NK-92 treated with Interleukin-12 subunit alpha and Interleukin-12 subunit beta, amount 100 ng/mL, for 24 hours (cell line): ENCODE measurements at places on chromosomes 16 and 17.

DNA sequence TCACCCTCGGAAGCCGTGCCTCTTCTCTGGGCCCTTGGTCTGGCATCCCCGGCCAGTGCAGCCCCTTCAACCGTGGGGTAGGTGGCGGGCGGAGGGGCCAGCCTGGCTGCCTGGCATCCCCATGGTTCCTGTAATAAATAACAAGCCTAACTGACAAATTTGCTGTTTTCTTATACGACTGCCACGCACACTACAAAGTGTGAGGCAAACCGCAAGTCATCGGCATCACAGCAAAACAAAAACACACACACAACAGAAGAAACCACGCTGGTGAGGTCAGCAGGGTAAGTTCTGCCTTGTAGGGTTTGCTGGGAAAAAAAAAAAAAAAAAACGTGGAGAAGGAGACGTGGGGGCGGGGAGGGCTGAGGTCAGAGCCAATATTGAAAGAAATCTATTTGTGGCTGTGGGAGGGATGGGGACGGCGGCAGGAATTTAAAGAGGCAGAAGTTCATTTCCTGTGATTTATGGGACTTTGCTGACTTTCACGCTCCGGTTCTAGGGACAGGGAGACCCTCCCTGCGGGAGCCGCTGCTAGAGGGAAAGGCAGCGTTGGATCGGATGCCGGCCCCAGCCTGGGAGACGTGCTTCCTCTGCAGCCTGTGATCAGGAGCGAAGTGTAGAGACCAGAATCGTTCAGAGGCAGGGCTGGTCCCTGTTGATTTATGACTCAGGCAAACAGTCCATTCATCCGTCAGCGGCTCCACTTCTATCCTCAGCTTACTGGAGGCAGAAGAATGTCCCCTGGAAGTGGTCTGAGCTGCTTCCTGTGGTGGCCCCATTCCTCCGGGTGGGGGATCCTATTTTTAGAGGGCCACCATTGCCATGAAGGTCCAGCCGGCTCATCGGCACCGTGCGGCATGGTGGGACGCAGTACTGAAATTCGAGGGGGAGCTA is 162.8 kb downstream of the FOXL1 start:
- no peak for DNase-seq

DNA sequence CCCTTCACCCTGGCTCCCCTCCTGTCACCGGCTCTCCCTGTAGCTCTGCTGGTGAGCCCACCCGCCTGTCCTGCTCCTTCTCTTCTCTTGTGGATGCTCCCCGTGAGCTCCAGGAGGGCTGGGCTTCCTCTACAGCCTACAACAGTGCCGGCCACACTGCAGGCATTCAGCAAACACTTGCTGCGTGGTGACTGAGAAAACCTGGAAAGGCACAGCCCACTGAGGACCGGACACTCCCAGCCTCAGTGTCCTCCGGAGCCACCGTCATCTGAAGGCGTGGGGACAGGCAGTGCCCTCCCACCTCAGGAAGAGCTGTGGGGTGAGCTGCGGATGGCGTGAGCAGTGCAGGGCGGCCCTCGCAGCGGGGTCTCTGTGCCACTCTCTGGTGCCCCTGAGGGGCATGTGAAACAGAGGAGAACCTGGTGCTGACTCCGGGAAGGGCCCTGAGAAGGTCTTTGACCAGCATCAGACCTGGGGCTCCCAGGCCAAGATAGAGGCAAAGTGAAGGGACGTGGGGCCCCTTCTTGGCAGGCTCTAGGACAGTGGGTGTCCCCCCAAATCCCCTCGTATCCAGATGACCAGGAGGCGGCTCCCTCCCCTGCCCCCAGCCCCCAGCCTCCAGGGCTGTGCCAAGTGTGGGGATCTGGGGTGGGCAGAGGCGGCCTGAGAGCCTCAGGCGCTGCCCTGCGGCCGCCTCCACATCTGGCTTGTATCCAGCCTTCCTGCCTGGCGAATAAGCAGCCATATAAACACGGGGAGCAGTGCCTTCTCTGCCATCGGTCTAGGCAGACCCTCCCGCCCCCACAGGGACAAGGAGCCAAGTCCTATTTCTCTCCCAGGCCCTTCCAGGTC is 44.0 kb upstream of the PABPN1L start:
- DNase-seq: no peak

DNA sequence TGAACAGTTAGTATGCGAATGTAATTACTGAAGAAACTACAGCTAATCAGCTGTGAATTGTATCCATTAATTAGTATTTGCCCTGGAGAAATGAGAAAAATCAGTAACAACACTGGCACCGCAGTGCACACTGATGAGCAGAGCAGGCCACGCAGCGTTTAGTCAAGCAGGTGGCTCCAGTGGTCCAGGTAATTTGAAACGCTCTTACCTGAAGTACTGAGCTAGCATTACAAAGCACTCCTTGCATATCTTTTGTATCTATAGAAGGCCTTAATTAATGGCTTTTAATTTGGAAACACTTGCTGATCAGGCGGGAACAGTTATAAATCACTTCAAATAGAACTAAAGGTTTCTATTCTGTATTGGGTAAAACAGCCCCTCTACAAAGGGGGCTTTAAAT is 76.4 kb downstream of the TOX3 start:
- DNase-seq: no peak

GRCh38 chr17:2563061-2563460 is 30.4 kb upstream of the PAFAH1B1 start:
- no peak for DNase-seq

- no peak for DNase-seq
Measured at GRCh38 chr17:73029991-73030390, 62.5 kb downstream of the SLC39A11 start.

DNA sequence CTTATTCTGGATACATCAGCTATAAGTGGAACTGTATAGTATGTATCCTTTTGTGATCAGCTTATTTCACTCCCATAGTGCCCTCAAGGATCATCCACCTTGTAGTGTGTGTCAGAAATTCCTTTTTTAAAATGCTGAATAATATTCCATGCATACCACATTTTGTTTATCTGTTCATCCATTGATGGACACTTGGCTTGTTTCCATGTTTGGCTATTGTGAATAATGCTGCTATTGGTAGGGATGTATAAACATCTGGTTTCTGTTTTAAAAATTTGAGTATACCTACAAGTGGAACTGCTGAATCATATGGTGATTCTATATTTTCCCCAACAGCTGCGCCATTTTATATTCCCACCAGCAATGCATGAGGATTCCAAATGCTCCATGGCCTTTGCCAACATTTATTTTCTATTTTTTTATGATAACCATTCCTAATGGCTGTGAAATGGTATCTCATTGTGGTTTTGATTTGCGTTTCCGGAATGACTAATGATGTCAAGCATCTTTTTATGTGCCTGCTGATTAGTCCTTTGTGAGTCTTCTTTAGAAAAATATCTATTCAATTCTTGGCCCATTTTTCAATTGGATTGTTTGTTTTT is 11.6 kb downstream of the RCVRN start:
- DNase-seq: no peak

DNA sequence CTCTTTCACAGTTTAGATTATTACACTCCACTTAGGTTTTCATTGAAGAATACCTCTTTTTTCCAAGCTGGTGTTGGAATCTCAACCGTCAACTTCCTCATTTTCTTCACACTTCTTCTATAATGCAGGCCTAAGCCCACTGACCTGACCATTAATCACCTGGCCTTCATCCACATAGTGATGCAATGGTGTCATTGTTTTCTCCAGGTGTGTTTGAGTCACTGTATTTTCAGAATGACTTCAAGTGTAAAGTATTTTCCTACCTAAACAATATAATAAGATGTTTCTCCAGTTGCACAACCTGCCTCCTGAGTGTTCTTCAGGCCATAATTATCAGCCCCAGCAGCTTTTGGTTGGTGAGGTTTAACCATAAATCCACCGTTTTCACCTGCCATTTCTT is 1675.1 kb downstream of the TP53TG3F start:
- no peak for DNase-seq

- DNase-seq: no peak
Measured at GRCh38 chr16:67451704-67452435, 20.9 kb downstream of the HSD11B2 start.

GRCh38 chr16:80202831-80203413 is 337.9 kb upstream of the DYNLRB2 start:
- no peak for DNase-seq

- no peak for DNase-seq
Measured at GRCh38 chr16:55655897-55656681, at the start of gene SLC6A2. Gene SLC6A2 (plus strand): TSS chr16:55655988. CDS start chr16:55656695, 707 bp downstream.

DNA sequence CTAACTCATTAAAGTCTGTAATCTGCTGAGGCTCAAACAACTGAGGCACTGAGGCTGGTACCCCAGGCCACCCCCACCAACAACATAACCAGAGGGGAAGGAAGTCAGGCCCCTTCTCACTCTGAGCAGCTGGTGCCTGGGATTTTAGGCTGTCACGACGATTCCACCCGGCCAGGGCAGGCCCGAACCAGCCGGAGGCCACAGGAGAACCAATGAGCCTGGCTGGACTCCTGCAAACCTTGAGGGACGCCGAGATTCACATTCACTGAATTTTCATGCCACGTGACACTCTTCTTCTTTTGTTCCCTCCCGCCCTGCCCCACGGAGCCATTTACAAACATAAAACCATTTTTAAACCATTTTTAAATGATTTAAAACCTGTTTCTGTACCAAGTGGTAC is 48.1 kb downstream of the RPH3AL start:
- DNase-seq: no peak

GRCh38 chr17:71926746-71927398 is 193.9 kb upstream of the SOX9 start:
- DNase-seq: no peak

DNA sequence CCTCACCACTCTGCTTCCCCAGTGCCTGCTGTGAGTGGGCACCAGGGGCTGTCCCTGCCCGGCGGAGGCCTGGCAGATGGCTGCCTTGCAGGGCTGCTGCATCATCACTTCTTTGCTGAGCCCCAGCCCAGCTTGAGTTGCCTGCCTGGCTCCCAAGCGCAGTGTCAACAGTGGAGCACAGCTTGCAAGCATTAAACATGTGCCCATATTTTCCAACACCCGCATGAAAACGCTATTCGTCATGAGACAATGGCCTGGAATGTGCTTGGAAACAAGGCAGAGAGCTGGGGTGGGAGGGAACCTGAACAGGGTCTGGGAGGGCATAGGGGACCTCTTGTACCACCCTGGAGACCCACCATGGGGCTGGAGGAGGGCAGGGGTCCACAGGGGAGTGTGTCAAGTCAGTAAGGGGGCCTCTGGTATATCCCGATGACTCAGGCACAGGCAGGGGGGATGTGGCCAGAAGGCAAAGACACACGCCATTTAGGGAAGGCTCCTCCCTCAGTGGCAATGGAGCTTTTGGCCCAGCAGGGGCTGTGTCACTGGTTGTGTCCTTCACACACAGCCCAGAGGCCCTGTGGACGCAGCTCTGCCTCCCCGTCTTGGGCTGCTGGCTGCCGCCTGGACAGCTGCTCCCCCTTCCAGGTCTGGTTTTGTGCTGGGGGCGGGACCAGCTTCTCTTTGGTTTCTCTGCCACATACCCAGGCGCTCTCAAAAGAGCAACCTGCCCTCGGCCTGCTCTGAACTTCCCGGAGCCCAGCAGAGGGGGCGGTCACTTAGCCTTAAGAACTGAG is 17.4 kb upstream of the MTSS2 start:
- DNase-seq: no peak

DNA sequence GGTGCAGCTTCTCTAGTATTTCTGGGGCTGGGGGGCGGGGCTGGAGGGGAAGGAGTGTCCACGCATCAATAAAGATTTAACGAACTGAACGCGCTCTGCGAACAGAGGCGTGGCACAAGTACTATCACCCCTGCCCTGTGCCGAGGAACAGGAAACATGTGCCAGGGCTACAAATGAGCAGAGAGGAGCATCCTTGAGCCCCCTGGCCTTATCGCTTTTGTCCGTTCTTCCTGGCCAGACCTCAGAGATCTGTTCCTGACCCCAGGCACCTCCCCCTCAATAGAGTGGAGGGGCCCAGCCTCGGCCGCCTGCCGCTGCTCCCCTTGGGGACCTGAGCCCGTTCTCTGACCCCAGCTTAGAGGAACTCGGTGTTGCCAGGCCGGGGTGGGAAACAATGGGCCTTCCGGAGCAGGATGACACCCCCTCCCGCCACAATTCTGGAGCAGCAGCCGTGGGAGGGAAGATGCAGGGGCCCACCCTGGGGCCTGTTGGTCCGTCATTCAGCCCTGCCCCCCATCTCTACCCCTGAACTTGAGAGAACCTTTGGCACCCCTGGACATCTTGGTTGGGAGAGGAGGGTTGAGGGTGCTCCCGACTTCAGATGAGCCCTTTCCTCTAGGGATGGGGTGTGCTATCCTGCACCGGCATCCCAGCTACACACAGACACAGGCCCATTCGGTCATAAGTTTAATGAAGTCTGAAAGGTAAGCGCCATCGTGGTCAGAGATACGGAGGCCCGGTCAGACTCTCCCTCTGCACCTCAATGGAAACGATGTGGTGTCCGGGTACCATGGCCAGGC is 1.1 kb downstream of the NAA38 start:
- no peak for DNase-seq

DNA sequence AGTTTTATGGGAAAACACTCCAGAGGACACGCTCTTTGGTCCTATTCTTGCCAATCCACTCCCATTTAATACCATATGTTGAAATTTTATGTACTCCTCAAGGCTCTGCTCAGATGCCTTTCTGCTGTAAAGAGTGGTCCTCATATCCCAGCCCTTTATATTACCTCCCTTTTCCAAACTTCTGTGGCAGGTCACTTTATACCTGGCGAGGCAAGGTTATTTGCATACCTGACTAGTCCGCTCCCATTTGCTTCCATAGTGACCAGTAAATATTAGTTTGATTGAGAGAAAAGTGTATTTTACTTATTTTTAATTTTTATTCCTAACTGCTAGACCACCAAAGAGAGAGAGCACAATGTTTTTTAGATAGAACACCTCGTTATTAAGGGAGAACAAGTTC is 17.3 kb downstream of the KRT12 start:
- no peak for DNase-seq

- no peak for DNase-seq
Measured at GRCh38 chr17:50922107-50922506, 56.0 kb upstream of the TOB1 start.

GRCh38 chr16:85454171-85454872 is 158.8 kb upstream of the GSE1 start:
- no peak for DNase-seq

DNA sequence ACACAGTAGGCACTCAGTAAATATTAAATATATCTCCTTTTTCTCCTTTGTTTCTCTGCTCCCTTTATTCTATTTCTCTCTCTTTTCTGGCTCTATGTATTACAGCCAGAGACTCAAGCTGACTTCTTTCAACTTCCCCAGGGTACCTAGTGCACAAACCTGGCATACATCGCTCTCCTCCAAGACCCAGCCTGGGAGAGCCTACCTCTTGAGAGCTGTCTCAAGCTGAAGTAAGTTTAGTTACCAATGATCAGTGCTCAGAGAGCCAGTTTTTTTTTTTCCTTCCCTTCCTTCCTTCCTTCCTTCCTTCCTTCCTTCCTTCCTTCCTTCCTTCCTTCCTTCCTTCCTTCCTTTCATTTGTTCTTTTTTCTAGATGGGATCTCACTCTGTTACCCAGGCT is 19.8 kb downstream of the TMEM98 start:
- DNase-seq: no peak

- DNase-seq: no peak
Measured at GRCh38 chr17:66826856-66827255, 8.1 kb upstream of the CACNG5 start.

DNA sequence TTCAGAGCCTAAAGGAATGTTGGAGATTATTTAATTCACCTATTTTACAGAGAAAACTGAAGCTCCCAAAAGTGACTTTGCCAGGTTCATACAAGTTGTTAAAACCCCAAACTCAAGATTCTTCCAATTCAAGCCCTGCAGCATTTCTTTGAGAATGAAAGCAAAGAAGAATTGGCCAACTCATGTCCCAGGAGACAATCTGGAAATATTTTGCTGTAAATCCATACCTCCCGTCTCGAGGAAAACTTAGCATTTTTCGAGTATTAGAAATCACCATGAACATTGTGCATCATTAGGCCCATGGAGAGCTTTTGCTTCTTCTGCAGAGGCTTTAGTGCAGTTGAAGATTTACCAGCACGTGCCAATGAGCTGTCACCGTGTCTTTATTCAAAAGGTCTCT is 176.4 kb upstream of the KCNJ16 start:
- DNase-seq: no peak
